ENCODE measurements at places on chromosomes 6 and 20.

- DNase-seq, result no peak
Measured at GRCh38 chr6:56716229-56716628, 73.5 kb upstream of the DST start.

- no peak for DNase-seq
Measured at GRCh38 chr6:33683051-33683571, 28.4 kb downstream of the UQCC2 start.

DNA sequence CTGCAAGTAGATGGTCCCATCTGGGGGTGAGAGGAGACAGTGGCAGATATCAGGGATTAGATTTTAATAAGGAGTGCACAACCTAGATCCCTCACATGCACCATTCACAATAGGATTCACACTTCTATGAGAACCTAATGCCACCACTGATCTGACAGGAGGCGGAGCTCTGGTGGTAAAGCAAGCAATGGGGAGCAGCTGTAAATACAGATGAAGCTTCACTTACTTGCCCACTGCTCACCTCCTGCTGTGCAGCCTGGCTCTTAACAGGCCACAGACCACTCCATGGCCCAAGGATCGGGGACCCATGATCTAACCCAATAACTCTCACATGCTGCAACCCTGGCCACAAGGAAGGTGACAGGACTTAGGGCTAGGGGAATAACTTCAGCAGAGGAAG lies 75.4 kb downstream of the ZNF133 start:
- no peak for DNase-seq

- DNase-seq, result no peak
Measured at GRCh38 chr6:3571250-3571681, 114.4 kb upstream of the SLC22A23 start.

DNA sequence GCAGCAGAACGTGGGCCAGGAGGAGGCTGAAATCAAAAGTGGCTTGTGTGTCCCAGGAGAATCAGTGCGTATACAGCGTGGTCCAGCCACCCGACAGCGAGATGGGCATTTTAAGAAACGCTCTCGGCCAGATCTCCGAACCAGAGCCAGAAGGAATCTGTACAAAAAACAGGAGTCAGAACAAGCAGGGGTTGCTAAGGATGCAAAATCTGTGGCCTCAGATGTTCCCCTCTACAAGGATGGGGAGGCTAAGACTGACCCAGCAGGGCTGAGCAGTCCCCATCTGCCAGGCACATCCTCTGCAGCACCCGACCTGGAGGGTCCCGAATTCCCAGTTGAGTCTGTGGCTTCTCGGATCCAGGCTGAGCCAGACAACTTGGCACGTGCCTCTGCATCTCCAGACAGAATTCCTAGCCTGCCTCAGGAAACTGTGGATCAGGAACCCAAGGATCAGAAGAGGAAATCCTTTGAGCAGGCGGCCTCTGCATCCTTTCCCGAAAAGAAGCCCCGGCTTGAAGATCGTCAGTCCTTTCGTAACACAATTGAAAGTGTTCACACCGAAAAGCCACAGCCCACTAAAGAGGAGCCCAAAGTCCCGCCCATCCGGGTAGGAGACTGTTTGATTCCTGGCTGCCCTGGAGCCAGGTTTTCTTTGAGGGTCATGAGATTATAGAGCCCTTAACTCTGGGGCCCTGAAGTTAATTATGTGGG lies 75.3 kb downstream of the ASXL1 start:
- DNase-seq, result no peak

- no peak for DNase-seq
Measured at GRCh38 chr6:98920904-98921431, 26.8 kb downstream of the FBXL4 start.

GRCh38 chr6:103356531-103356930 lies 1503.2 kb downstream of the HACE1 start:
- no peak for DNase-seq

GRCh38 chr6:94735270-94735669 lies 842.1 kb upstream of the MANEA start:
- no peak for DNase-seq

All from immature natural killer cell (primary cell).